Upper lobe of right lung (tissue), 1 donor: ENCODE measurements at places on chromosomes 16 and 17.

GRCh38 chr17:57010487-57010886 is 32.6 kb downstream of the SCPEP1 start:
- DNase-seq, result no peak

- no peak for DNase-seq
Measured at GRCh38 chr17:65811043-65811442, 249.6 kb upstream of the AXIN2 start.

DNA sequence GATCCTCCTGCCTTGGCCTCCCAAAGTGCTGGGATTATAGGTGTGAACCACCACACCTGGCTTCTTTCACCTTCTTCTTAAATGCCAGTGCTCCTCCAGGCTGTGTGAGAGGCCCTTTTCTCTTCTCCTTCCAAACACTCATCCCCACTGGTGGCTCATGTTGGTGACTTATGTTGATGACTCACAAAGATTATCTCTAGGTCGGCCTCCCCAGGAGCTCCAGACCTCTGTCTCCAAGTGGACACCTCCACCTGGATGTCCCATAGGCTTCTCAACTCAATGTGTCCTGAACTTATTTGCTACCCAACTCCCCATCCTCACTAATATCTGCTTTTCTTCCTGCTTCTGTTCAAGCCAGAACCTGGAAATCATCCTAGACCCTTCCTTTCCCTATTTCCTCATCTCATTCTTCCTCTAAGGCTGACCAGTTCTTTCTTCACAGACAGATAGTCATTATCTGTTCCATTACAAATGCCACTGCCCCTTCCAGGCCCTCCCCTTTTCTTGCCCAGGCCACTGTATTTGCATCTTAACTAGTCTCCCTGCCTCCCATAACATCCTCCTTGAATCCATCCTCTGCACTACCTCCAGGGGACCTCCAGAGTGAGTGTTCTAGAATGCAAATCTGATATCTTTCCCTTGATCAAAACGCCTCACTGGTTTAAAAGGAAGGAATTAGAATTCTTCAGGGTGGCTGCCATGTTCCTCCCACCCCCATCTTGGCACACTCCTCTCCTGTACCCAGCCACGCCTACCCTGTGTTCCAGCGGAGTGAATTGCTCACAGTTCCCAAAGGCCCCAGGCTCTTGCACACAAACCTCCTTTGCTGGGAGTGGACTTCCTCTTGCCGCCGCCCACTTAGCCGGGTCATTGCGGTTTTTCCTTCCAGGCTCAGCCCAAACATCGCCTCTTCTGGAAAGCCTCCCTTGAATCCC is 34.8 kb upstream of the FBXO47 start:
- DNase-seq, result peak; percentile 89

- DNase-seq, result peak; percentile 96
Measured at GRCh38 chr16:85615014-85615851, 2.1 kb downstream of the GSE1 start.

DNA sequence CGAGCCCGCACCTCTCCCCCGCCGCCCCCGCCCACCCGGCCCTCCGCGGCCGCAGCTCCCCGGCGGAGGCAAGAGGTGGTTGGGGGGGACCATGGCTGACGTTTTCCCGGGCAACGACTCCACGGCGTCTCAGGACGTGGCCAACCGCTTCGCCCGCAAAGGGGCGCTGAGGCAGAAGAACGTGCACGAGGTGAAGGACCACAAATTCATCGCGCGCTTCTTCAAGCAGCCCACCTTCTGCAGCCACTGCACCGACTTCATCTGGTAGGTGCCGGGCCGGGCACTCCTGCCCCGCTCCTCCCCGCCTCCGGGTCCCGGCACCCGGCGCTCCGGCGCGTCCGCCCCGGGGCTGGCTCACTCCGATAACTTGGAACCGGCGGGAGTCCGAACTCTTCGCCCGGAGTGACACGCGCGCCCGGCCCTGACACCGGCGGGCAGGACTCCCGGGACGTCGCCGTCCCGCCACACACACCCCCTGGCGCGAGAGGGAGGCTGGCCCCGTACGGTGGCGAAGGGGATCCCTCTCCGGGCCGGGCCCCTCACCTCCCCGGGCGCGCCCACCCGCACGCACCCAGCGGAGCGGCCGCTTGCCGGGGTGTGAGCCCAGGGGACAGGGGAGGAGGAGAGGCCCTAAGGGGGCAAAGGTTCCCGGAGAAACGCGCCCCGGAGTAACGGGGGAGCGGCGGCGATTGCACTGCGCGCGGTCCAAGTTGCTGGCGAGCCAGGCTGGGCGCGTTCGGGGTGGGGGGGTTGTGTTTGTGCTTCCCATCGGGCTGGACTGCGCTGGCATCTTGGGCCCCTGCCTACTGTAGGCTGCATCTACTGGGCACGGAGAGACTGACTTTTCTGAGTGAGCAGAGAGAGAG is 581 bp downstream of the PRKCA start:
- peak; percentile 83 for DNase-seq

DNA sequence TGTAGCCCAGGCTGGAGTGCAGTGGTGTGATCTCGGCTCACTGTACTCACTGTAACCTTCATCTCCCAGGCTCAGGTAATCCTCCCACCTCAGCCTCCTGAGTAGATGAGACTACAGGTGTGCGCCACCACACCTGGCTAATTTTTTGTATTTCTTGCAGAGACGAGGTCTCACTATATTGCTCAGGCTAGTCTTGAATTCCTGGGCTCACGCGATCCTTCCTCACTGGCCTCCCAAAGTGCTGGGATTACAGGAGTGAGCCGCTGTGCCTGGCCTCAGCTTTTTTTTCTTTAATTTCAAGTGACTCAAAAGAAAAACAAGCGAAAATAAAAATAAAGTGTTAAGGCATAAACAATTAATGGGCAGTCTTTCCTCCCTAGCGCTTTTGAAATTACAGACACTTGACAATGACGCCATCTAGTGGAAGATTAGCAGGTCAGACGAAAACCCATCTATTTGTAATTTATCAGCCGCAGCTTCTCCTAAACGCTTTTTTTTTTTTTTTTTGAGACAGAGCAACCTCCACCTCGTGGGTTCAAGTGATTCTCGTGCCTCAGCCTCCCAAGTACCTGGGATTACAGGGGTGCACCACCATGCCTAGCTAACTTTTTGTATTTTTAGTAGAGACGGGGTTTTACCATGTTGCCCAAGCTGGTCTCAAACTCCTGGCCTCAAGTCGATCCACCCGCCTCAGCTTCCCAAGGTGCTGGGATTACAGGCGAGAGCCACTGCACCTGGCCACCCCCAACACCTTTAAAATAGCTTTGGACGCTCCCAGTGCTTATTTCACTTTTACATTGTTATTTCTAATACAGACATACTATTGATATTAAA is 28.1 kb upstream of the PECAM1 start:
- DNase-seq, result peak; percentile 40
